ENCODE measurements at places on chromosomes 3 and 15.

DNA sequence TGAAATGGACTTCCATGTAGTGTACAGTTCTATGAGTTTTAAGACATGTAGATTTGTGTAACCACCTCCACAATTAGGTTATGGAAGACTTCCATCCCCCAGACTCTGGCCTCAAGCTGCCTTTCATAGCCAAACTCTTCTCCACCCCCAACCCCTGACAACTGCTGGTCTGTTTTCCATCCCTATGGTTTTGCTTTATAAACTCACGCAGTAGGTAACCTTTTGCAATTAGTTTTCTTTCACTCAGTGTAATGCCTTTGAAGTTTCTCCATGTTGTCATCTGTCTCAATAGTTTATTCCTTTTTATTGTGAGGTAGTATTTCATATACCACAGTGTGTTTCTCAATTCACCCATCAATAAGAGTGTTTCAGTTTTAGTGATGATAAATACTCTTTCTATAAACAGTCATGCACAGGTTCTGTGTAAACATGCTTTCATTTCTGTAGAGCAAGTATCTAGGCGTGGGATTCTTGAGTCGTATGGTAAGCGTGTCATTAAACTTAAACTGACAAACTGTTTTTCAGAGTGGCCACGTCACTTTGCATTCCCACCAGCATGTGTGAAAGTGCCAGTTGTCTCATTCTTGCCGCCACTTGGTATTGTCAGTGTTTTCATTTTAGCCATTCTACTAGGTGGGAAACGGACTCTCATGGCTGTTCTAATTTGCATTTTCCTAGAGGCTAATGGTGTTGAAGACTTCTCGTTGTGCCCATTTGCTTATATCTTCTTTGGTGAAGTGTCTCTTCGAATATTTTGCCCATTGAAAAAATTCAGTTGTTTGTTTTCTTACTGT lies 47.3 kb upstream of the ALDH1A3 start:
- DNase-seq, result no peak

DNA sequence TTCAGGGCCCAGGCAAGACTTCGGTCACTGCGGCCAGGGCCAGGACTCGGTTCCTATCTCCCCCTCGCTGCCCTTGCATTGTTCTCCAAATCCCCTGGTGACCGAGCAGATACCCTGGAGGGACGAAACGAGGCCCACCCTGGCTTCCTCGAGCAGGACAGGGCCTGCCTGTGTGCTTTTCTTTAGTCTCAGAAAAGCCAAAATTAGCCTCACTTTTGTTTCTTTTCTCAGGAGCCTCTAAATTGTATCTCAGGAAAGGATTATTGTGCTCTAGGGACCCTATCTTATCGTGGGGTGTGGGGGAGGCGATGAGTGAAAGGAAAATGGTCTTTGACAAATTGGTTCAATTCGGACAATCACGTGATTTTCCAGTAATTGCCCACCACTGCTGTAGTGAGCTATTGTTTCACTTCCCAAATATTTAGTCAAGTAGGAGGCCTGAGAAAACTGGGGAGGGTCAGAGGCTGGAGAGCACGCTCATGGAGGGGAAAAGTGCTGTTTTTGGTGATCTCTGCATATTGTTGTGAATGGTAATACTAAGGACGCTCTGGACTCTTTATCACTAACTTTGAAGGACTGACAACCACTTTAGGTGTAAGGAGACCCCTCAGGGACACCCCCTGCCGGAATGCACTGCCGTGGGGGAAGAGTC lies 61.6 kb downstream of the TMEM44 start:
- no peak for DNase-seq

- DNase-seq, result peak; percentile 6
Observed at GRCh38 chr3:10941972-10942371, 50.6 kb upstream of the SLC6A1 start.

DNA sequence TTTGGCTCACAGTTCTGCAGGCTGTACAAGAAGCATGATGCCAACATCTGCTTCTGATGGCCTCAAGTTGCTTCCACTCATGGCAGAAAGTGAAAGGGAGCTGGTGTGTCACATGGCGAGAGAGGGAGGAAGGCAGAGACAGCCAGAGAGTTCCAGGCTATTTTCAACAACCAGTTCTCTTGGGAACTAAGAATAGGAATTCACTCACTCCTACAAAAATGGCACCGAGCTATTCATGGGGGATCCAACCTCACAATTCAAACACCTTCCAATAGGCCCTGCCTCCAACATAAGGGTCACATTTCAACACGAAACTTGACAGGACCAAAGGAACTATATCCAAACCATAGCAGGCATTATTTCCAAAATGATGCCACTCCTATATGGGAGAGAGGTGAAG lies 299.5 kb upstream of the TGFBR2 start:
- DNase-seq, result no peak

DNA sequence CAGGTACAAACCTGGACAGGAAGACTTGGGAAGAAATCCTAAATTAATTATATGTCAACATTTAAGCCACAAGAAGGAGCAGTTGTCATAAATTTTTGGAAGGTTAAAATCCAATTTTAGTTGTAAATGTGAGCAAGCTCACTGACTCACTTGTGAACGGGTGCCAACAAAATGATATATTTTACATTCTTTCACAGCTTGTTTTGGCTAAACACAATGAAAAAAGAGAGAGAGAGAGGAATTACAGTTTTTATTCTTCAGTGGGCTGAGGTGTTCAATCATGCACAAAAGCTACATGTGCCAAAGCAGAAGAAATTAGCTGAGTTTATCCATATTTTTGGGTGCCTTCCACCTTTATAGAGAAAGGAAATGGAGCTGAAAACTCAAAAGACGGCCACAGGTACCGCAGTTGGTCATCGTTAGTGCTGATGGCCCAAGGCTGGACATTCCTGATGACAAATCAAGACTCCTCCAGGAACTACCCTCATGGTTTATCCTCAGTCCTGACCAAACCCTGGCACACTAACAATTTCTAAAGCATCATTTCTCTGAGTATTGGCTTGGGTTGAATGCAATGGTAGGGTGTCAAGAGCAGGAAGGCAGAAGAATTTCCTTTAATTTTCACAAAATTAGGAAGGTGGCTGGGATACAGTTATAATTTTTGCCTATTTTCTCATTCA lies 37.6 kb upstream of the WNT5A start:
- no peak for DNase-seq

DNA sequence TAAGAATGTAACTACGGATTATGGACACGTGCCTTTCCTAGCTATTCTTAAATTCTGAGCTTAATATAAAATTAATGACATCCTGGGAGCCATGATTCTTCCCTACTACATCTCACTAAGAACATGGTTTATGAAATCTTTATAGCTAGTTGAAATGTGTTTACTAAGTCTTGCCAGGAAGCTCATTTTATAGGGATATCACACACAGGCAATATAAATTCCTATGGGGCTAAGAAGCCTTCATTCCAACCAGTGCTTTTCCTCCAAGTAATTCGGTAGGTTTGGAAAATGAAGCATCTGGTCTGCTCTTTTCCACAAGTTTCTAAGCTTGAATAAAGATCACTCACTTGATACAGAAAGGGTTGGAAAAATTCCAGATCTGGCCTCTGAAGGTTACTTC lies 802.6 kb downstream of the FHIT start:
- no peak for DNase-seq

- no peak for DNase-seq
Observed at GRCh38 chr15:82566690-82567089, 26.4 kb upstream of the RPS17 start.
